EH (cell line): ENCODE measurements at places on chromosomes 13 and 19.

GRCh38 chr19:32396046-32396652 lies 9.4 kb upstream of the DPY19L3 start:
- no peak for DNase-seq

GRCh38 chr13:63954683-63955082 lies 2539.0 kb upstream of the PCDH20 start:
- no peak for DNase-seq

GRCh38 chr13:40502236-40502635 lies 164.2 kb downstream of the FOXO1 start:
- no peak for DNase-seq

- DNase-seq = peak; percentile 93
These were observed at the start of gene ATP11A for GRCh38 chr13:112689303-112690245. Gene ATP11A (plus strand): TSS chr13:112690038. CDS start chr13:112690417, 379 bp downstream.

GRCh38 chr13:101152184-101152583 lies 264.1 kb downstream of the NALCN start:
- DNase-seq = peak; percentile 30

GRCh38 chr13:49082653-49083536 lies 107.2 kb downstream of the FNDC3A start:
- DNase-seq = peak; percentile 88

DNA sequence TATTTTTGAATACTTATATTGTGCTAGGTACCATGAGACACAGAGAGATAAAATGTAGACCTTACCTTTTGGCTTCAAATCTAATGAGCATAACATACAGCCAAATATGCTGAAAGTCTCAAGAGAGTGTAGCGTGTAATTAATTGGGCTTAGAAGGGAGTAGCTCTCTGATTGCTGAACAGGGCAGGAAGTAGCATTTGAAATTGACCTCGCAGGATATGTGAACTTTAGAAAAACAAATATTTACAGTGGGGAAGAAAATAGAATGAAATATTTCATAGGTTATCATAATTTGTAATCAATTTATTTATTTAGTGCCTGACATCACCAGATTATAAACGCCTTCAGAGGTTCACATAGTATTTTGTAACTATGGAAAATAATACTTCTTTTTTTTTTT lies 327.1 kb downstream of the RFC3 start:
- DNase-seq = no peak
